ENCODE measurements at places on chromosomes 5 and 9.

- DNase-seq: no peak
Measured at GRCh38 chr5:159638954-159639559, 277.2 kb upstream of the ADRA1B start.

DNA sequence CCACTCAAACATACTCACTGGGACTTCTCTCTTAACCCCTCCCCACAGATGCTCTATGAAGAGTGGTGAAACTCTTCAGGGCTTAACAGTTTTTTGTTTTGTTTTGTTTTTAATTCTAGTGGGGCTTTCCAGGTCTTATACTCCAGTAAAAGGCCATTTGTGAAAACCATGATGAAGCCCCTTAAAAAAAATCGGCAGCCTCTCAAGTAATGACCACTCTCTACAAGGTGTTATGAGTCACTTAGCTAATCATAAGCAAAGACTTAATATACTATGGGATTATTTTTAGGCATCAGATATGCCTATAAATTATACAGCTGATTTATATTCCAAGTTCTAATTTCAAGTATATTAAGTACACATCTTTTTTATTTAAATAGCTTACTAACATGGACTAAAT lies 607.9 kb downstream of the RAB3C start:
- DNase-seq: no peak

DNA sequence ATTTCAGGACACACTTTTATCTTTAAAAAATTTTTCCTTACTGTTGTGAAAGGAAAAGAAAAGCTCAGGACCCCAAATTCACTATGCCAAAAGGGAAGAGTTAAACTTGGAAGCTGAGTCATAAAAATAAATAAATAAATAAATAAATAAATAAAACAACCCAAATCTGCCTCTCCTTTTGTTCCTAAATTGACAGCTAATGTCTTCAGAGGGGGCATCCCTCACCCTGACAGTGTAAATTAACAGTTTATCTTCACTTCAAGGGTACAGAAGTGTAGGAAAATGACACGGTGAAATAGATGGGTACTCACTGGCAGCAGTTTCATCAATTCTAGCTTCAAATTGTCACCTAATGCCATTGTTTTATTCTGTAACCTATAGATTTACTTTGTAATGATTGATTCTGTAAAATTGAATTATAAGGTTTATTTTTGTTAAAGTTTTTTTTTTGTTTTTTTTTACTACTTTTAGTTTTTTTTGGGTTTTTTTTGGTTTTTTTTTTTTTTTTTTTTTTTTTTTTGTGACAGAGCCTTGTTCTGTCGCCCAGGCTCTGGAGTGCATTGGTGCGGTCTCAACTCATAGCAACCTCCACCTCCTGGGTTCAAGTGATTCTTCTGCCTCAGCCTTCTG lies 18.5 kb upstream of the ANXA1 start:
- DNase-seq: no peak

- no peak for DNase-seq
Measured at GRCh38 chr5:98911280-98912040, 17.3 kb downstream of the CHD1 start.

DNA sequence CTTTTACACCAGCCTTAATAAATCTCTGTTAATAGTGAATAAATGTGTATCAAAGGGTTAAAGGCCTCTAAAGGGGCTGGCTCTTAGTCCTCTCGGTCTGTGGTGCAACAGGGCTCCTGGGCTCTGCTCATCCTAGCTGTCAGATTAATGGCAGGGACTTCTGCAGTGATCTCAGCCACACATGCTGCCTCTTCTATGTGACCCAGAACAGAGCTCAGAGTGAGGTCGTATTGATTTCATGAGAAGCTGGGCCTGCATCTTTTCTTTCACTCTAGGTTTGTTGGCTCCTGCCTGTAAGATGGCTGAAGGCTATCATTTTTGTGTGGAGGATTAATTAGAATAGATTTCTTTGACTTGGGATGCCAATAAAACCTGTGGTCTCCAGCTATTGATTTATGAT lies 165.0 kb upstream of the GLRA1 start:
- DNase-seq: no peak

DNA sequence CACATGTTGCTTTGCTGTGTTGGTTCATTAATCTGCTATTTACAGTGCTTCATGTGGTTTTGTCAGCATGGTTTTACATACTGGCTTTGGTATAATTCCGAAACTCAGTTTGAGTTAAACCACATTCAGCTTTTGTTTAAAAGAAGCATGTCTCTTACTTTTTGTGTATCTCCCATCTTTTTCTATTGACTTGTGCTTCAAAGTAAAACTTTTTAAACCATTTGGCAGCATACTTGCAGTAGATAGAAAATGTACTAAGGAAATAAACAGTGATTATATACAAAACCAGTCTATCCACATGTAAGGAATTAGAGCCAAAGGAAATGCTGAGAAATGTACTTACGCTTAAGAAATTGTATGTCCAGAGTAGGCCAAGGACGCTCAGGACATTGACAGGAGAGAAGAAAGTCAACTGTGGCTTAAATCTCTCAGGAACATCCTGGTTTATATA lies 286.9 kb downstream of the ARHGEF28 start:
- DNase-seq: no peak
